ENCODE measurements at places on chromosomes 5 and 9.

DNA sequence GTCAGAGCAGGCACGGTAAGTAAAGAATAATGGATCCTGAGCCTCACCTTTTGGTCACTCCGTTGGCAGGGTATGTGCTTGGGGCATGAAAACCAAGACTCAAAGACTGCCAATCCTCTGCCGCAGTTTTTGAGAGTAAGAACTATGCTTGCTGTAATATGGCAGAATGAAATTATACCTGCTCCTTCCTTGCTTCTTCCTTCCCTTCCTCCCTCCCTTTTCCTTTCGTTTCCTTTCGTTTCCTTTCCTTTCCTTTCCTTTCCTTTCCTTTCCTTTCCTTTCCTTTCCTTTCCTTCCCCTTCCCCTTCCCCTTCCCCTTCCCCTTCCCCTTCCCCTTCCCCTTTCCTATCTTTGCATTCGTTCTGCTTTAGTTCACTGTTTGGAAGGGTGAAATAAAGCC lies 43.9 kb downstream of the SH3GL2 start:
- no peak for DNase-seq

DNA sequence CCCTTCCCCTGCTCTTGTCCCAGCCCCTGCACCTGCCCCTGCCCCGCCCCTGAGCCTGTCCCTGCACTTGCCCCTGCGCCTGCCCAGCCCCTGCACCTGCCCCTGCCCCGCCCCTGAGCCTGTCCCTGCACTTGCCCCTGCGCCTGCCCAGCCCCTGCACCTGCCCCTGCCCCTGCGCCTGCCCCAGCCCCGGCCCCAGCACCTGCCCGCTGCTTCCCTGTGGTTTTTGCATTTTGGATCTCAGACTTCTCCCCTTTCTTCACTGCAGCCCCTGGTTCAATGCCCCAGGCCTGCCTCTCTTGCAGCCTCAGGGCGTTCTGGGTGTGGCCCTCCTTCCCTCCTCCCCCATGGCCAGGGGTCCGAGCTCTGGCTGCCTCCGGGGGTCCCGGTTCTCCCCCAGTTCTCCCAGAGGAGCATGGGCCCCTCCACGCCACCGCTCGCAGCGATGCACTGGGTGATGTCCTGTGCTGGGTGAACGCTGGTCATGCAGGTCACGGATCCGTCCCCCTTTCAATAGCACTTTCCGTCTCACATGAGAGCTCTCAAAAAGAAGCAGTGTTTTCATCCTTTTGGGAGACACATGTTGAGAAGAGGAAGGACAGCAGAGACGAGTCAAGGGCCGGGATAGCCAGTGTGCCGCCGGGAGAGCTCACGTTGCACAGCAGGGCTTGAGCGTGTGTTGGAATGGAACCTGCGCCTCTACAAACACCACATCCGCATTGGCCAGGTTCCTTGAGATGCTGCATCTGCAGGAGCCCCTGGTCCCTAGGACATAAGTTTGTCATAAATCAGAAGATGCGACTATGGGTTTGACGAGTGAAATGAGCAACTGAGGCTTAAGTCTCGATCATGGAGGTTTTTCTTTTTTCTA lies 44.0 kb upstream of the IRX4 start:
- no peak for DNase-seq

DNA sequence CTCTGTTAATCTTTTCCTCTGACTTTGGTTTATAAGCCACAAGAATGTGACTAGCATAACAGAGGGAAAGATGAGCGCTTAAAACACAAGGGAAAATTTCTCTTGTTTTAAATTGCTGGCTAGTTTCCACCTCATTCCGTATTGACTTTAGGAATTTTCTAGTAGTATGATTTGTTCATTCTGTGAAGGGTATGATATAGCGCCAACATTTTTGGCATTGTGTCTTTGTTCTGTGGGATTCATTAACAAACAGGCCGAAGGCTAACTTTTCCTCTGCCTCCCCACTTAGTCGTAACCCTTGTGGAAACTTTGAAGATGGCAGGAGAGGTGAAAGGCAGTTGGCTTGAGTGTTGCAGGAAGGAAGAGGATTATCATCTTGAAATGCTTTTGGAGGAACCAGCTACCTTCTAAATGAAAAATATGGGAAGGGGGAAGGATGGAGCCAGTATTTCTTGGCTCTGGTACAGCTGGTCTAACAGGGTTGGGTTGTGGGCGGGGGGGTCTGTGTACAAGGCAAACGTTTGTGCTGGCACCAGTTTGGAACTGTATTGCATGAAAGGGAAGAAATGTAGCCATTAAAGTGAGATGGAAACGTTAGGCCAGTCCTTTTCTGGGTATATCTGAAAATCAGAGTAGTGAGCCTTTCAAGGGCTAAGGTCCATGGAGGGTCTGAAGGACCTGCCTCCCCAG lies 21.5 kb upstream of the DMRT2 start:
- no peak for DNase-seq

DNA sequence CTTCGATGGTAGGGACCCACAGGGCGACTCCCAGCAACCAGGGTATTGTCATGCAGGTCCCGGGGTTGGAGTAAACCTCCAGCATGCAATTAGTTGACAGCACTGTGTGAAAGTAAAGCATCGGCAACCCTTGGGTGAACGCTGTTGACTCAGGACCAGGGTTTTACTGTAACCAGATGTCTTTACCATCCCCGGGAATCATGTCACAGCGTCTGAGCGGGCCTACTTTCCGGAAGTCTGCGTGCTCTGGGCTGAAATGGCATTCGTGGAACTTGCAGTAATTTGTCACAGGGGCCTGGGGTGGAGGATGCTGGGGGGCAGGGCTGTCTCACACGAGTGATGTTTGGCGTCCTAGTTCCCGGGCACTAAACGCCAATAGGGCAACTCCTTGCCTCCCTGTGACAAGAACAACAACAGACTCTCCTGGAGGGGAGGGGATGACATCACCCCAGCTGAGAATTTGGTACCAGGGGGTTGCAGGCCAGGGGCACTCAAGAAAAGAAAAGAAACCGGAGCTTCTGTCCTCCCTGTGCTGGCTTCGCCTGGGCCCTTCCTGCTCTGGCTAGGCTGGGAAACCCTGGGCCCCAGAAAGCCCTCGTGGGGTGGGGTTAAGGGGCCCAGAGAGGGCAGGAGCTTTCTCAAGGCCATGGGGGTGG lies 10.1 kb upstream of the UBAC1 start:
- no peak for DNase-seq

- no peak for DNase-seq
Measured at GRCh38 chr5:180126716-180127681, 55.4 kb upstream of the RNF130 start.

GRCh38 chr9:2623288-2624050 lies 1.9 kb downstream of the VLDLR start:
- no peak for DNase-seq

DNA sequence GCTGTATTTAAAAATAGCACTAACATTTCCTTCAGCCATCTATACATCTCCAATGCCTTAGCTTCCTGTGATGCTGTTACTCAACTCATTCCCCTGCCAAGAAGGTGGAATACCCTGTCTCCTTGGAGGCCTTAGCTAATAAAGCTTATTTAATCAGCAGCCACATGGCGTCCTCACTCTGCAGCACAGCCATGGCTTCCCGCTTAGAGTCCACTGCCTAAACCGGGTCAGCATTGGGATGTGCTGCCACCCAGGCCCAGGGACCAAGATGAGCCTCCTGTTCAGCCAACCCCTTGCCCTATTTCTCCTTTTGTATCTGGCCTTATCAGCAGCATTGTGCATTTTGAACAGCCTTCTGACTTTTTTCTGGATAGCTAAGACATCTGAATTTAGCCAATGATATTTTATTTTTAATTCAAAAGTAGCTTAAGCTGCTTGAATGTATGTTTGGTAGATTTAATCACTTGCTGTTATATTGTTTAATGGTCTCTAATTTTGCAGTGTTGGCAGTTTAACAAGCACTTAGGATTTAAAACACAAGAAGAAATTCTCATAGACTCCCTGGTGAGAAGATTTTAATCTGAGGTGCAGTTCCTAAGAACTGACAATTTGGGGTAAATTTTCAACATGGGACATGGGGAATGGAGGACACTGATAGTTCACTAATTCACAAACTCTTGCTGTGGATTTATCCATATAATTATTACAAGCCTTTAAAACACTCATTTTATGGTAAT lies 113.0 kb downstream of the RPS23 start:
- DNase-seq = no peak

- no peak for DNase-seq
Measured at GRCh38 chr5:19975795-19976194, 12.2 kb downstream of the CDH18 start.

- DNase-seq = no peak
Measured at GRCh38 chr9:126386088-126386487, 59.5 kb downstream of the MVB12B start.

DNA sequence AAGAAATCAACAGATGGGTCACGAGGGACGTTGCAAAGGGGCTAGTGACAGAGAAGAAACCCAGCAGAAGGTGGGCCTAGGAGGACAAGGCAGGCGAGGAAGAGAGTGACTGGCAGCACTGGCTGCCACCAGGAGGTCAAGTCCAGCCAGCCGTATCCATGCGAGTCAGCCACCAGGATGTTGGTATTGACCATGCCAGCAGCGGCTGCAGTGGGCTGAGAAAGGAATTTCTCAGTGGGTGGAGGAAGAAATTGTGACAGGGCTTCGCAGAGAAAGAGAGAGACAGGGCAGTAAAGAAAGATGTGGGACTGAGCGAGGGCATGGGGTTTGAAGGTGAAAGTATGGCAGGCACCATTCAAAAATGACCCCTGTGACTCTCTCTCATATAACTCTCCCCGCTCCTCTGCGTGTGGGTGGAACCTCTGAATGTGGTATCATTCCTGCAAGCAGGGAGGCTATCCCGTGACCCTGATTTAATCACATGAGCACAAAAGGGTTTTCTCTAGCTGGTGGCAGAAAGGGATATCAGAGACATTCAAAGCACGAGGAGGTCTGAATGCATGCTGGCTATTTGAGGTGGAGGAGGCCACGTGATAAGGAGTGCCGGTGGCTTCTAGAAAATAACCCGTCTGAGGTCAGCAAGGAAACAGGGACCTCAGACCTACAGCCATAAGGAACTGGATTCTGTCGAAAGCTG lies 45.4 kb upstream of the FBXW11 start:
- DNase-seq = no peak

DNA sequence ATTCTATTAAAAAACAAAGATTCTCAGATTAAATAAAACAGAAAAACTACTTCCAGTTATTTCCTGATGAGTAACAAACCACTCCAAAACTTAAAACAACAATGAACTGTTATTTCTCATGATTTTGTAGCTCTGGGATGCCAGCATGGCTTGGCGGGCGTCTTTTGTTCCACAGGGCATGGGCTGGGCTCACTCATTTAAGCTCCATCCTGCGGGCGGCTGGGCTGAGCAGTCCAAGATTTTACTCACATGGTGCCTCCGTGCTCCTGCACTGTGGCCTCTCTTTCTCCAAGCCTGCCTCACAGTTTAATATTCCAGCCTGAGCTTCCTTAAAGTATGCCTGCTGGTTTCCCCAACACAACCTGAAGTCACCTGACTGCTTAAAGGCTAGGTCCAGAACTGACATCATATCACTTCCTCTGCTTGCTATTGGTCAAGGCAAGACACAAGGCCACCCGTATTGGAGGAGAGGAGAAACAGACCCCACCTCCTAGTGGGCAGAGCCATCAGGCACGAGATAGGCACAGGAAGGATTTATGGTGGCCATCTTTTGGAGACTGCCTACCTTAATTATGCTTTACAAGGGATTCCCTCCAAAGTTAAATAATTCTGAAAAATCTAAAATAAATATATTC lies 41.6 kb upstream of the ZBTB43 start:
- DNase-seq = no peak

- no peak for DNase-seq
Measured at GRCh38 chr9:19114680-19115270, 12.1 kb upstream of the HAUS6 start.

- DNase-seq = no peak
Measured at GRCh38 chr5:169641253-169641652, 4.2 kb downstream of the DOCK2 start.

GRCh38 chr5:34736445-34737115 lies 80.5 kb downstream of the RAI14 start:
- no peak for DNase-seq

DNA sequence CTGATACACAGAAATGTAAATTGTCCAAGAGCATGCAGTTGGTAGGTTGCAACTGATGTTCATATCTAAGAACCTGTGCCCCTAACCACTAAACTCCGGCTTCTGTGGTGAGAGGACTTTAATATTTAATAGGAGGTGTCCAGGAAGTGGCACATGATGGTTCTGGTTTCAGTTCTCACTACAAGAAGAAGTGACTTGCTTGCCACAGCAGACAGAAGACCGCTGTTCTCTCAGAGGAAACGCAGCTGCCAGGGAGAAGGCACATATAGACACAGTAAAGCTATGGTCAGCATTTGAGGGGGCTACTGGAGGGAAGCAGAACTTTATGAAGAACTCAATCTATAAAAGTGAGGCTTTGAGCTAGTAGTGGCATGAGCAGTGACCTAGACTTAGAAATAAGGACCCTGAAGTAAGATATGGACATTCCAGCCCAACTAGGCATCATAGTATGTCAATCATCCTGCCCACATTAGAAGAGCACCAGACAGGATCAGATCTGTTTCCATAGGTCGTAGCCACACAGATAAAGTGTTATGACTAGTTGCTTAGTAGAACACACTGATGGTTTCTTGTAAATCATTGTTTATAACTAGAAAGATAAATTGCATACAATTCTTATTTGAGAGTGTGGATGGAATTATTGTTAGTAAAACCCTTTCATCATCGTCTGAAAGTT lies 36.4 kb upstream of the DAB2 start:
- no peak for DNase-seq

- DNase-seq = no peak
Measured at GRCh38 chr5:96861076-96861475, 15.2 kb upstream of the ERAP2 start.

GRCh38 chr9:121447321-121447834 lies 52.3 kb downstream of the GGTA1 start:
- no peak for DNase-seq

GRCh38 chr5:8788246-8788645 lies 757.6 kb downstream of the SEMA5A start:
- no peak for DNase-seq

DNA sequence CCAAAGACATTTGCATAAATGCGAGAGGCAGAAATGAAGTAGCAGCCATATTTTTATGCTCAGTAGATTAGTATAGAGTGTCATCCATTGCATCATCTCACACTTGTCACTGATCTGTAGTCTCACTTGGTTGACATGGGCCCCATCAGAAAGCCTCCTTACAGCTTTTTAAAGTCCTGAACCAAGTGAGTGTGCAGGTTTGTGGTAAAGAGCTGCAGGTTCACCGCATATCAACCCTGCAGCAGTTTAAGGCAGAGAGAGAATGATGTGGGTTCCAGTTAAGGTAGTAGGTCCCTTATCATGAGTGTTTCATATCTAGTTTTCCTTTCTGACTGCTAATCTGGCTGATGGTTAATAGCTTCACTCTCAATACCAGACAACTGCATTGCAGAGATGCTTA lies 1080.3 kb downstream of the NR2F1-AS1 start:
- no peak for DNase-seq
